Progenitor cell of endocrine pancreas (in vitro differentiated cells): ENCODE measurements at places on chromosomes 1 and 21.

DNA sequence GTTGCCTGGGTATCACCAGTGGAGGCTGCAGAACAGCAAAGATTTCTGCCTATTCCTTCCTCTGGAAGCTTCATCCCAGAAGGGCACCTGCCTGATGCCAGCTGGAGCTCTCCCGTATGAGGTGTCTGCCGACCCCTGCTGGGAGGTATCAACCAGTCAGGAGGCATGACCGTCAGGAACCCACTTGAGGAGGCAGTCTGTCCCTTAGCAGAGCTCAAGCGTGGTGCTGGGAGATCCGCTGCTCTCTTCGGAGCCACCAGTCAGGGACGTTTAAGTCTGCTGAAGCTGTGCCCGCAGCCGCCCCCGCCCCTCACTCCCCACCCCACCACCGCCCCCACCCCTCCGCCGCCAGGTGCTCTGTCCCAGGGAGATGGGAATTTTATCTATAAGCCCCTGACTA, 23.1 kb upstream of the HFM1 start:
- no peak for DNase-seq

- no peak for DNase-seq
Observed at GRCh38 chr1:243892456-243892855, 42.4 kb upstream of the AKT3 start.

DNA sequence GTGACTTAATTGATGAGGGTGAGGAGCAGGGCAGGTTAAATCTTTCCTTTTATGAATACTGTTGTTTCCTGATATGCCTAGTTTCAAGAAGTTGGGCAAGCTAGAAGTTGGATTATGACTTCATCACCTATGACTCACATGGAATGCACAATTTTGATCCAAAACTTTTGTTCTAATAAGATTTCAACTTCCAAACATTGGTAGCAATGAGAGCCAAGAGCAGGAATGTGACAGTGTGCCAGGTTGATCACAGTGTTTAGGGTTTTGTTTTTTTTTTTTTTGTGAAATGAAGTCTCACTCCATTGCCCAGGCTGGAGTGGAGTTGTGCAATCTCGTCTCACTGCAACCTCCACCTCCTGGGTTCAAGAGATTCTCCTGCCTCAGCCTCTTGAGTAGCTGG, 349.4 kb downstream of the DUSP10 start:
- DNase-seq: no peak

- DNase-seq: no peak
Observed at GRCh38 chr1:109282497-109282951, 421 bp downstream of the PSRC1 start.

DNA sequence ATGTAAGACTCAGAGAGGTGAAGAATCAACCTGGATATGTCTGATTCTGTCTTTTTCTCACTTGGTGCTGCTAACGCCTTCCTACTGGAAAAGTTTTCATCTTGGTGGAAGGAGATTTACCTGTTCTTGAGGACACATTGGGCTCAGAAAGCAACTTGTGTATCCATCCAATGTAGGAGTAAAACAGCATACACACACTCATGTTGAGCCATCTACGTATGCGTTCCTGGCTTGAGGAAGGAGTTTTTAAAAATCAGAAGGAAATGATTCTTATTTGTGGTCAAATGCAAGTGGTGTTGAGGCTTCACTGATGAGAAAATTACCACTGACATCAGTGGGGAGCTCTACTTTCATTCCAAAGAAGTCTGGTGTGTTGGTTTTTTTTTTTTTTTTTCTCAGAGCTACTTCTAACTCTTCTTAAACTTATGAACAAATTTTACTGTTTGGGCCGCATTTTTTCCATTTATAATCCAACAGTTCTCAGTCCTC, 25.6 kb downstream of the XCL2 start:
- DNase-seq: no peak

- DNase-seq: no peak
Observed at GRCh38 chr1:59814901-59815825, at the start of gene HOOK1. TSS of gene HOOK1 (plus strand) at chr1:59814949. CDS start at chr1:59815118, 169 bp downstream.

GRCh38 chr21:17697473-17697872, 84.8 kb upstream of the BTG3 start:
- DNase-seq: no peak

DNA sequence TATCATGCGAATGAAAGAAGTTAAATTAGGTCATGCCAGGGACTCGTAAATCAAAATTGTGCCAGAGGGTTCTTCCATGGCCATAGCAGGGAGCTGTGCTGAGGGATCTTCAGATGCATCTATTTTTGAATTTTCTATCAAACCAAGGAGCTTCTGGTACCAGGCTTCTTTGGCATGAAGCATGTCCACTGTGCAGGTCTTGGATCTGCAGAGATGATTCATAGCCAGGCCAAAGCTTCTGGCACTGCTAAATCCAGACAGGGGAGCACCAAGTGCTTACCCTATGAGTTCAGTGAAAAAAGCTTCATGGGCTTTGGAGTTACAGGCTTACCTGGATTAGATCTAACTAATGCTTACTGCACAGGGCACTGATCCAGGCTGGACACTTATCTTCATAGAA, 154.2 kb upstream of the DAB1 start:
- no peak for DNase-seq

- DNase-seq: no peak
Observed at GRCh38 chr21:35346697-35347096, 297.6 kb upstream of the RUNX1 start.

DNA sequence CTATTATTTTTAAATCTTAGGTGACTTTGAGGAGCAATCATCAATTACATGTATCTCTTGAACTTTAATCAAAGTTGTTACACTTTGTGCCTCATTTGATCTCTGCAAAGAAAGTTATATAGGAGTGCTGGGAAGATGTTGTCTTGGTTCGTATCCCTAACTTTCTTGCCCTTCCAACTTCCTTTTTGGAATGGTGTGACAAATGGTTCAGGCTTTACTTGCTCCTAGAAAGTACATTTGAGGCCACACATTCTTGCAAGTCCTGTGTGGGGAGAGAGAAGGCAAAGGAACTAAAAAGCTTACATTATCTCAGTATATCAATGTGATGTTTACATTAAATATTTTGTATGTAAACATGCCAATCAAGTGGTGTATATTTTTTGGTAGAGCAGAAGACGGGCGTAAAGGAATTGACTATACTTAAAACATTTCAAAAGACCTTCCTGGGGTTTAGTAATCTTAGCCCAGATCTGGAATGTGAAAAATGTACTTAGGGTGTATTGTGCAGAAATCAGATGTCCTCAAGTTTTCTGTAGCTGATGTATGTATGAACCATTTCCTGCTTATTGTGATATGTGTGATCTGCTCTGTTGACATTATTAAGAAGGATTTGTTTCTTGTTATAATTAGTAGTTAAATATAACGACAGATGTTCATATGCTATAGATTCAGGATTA, 59.2 kb downstream of the USP25 start:
- DNase-seq: no peak

DNA sequence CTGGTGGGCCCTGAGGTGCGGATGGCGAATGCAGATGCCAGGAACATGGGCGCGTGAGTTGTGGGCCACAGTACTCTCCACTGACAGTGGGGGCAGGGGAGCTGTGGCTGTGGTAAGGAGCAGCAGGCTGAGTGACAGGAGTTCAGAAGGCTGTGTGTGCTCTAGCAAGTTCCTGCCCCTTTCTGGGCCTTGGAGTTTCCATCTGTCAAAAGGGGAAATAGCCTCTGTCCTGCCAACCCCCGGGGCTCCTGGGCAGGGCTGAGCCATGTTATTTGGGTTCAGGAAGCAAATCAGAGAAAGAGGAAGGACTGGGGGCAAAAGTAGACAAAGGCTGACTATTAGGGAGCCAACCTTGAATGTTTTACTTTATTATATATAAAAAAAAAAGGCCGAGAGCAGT, 19.5 kb upstream of the MFN2 start:
- no peak for DNase-seq

DNA sequence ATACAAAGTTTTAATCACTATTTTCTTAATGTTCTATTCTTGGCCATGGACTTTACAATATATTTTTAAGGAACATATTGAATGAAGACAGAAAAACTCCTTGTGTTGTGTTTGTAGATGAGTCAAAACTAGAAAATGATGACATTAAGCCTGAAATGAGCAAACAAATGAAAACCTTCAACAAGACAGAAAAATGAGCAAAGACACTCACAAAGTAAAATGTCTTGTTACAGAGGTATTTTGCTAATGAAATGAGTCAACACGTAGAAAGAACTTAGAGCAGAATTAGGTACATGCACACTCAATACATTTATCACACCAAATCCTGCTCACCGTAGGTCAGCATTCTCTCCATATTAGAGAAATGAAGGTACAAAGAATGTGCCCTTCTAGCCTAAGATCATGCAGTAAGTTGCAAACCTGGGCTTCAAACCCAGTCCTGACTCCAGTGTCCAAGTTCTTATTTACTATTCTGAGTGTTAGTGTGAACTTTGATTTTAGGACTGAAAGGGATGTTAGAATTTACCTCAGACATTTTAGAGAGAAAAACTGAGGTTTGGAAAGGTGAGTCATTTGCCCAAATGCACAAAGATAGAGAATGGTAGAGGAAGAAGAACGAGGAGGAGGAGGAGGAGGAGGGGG, 133.9 kb upstream of the SGIP1 start:
- no peak for DNase-seq

- no peak for DNase-seq
Observed at GRCh38 chr1:152654110-152654509, 9.1 kb upstream of the LCE2D start.

GRCh38 chr1:53460211-53460634, 1.0 kb downstream of the DMRTB1 start:
- no peak for DNase-seq

DNA sequence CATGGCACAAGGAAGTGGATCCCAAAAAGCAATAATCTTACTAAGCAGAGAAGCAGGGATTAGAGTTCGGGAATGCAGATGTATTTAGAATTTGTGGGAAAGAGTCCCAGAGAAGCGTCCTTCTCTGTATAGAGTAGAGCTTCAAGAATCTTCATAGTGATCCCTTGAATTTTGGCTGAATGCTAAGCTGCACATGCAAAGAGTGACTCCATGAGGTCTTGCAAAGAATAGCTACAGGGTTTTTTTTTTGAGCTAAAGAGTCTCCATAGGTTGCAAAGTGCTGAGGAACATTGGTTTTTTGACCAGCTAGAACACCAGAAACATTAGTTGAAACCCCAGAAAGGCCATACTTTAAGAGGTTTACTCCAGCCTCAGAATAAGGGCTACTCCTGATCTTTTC, 206.7 kb downstream of the CTH start:
- no peak for DNase-seq

- no peak for DNase-seq
Observed at GRCh38 chr1:52926864-52927211, 238 bp upstream of the SCP2 start.

DNA sequence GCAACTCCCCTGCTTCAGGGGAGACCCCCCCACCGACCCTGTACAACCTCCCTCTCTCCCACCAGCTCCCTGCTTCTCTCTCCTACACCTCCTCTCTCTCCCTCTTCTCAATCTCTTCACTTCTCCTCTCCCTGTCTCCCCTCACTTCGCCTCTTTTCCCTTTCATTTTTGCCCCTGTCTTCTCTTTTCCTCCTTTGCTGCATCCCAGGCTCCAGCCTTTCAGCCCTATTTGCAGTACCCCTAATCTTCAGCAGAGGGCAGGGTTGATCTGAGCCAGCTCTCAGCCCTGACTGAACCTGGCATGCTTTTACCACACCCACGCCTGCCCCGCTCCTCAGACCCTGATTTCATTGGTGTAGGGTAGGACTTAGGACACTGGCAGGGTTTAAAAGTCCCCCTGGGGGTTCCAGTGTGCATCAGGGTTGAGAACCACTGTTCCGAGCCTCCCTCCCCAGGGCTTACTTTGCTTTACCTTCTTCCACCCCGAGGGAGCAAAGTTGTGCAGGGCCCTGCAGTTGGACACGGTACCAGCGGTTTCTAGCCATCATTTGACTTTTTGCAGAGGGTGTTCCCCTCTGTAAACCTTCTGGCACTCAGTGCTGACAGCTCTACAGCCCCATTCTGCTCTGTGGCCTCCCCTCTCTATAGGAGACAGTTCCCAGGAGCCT, 67.3 kb upstream of the CNTN2 start:
- DNase-seq: peak; percentile 60

GRCh38 chr1:28815533-28816185, 3.7 kb downstream of the OPRD1 start:
- no peak for DNase-seq

DNA sequence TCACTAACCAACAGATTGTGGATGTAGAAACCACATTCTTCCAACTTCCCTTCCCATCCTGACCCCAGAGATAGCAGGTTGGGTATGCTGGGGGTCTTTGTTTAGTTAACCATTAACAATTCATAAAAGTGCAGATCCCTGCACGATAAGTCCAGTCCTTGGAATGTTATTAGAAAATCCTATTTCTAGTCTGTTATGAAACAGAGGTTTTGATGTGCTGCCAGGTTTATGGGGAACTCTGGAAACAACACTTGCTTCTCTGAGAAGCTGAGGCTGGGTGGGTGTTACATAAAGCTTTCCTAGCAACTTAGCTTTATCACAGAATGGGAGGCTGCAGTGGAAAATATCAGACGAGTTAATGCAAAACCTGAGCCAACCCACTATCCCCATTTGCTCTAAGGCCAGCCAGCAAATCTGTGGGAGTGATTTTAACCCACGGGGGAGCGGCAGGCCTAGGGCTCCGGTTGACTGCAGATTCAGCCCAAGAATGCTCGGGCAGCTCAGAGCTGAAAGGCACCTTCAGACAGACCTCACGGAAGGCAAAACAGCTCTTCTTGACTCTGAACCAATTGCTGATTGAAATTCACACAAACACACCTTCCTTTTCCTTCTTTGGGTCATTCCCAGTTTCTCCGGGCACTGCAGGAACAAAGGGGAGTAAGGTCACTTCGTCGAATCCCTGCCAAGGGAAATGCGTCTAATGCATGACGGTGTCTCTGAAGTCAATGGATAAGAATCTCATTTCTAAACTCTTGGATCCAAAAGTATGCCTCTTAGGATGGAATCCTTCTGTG, 111.7 kb upstream of the IRF2BP2 start:
- no peak for DNase-seq

DNA sequence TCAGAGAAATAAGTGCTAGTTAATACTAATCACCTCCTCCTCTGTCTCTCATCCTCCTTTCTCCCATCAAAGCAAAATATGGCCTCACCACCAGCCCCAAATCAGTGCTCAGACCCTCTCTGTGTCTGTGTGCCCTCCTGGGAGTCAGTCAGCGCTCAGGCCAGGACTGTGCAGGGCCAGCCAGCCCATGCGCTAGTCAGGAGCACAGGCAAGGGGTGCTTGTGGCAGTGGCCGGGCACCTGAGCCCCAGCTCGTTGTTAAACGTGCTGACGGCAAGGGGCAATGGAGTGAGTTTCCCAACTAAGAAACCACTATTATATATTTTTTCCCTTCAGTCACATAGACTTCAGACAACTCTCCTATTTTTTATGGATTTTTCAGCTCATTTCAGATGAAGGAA, 19.2 kb upstream of the PGD start:
- no peak for DNase-seq

- DNase-seq: no peak
Observed at GRCh38 chr1:63774617-63775417, 1.0 kb downstream of the ROR1 start.

- no peak for DNase-seq
Observed at GRCh38 chr1:94887603-94888171, 39.2 kb downstream of the CNN3 start.

DNA sequence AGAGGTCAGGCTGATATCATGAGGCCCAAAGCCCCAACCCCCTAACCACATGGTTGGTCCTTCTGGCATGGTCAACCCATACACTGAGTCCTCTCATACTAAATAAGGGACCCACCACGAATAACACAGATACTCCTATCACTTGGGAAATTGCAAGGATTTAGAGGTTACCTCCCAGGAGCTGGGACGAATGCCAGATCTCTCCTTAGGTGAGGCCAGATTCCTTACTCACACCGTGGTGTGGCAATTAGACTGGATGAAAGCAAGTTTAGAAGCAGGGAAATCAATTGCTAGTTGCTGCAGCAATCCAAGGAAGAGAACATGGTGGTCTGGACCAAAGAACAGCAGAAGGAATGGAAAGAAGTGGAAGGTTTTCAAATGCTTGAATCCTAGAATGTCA, 60.1 kb downstream of the IER5 start:
- DNase-seq: no peak
